ENCODE measurements at places on chromosomes 12 and 14.

- DNase-seq: peak; percentile 36
These were observed 910 bp upstream of the WASHC4 start for GRCh38 chr12:105106621-105107020.

- no peak for DNase-seq
These were observed 162.6 kb upstream of the PLEKHA5 start for GRCh38 chr12:18966954-18967353.

DNA sequence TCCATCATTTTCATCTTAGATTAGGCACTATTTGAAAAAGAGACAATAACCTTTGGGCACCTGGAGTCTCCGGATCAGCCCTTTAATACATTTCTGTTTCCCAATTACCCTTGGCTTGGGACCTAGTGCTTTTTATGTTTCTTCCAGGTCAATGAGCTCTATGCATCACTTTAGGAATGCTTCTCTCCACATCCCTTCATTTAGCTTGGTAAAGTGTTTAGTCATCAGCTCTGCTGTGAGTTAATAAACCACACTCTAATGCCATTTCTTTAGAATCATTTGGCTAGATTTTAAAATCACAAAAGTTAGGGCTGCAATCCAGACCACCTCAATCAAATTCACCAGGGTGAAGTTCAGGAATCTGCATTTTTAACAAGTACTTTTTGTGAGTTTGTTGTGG, 41.7 kb downstream of the RASSF9 start:
- DNase-seq: no peak

- no peak for DNase-seq
These were observed 69.1 kb upstream of the GALNT9 start for GRCh38 chr12:132398386-132398991.

- DNase-seq: no peak
These were observed 50.2 kb downstream of the RIN3 start for GRCh38 chr14:92563765-92564285.

GRCh38 chr14:53128303-53129028, 24.7 kb downstream of the DDHD1 start:
- no peak for DNase-seq

GRCh38 chr12:118747771-118748170, 233.6 kb upstream of the SRRM4 start:
- DNase-seq: no peak
